Small intestine (tissue), 16 donors: ENCODE measurements at places on chromosomes 5 and 9. TPM values are rescaled to one million over a fixed set of nuclear protein-coding genes. Genes with fewer than 3 reads are reported as not detected.

INSYN2B gene
- polyA plus RNA-seq, result 0.03 TPM

SLC6A19 gene
- polyA plus RNA-seq, result 199 TPM

GPR150 gene
- polyA plus RNA-seq, result not detected

CLIC3 gene
- polyA plus RNA-seq, result 1.4 TPM

ZDHHC11B gene
- 2.2 TPM for polyA plus RNA-seq

TNC gene
- 19.6 TPM for polyA plus RNA-seq

SPATA31A3 gene
- not detected for polyA plus RNA-seq
